ENCODE measurements at places on chromosomes 1 and 21. TPM values are rescaled to one million over a fixed set of nuclear protein-coding genes. Genes with fewer than 3 reads are reported as not detected.

Gene NFASC
- polyA plus RNA-seq = 4.7 TPM

Gene GREM2
- polyA plus RNA-seq = 2.0 TPM

Gene ARHGEF10L
- 22.5 TPM for polyA plus RNA-seq

Gene SLC1A7
- not detected for polyA plus RNA-seq

Gene AGO4
- 4.9 TPM for polyA plus RNA-seq

Gene SOX13
- polyA plus RNA-seq = 4.1 TPM

Gene SPRR5
- polyA plus RNA-seq = not detected

Gene OR2L3
- polyA plus RNA-seq = not detected

Gene LCK
- polyA plus RNA-seq = 4.1 TPM

Gene CYP2J2
- 2.7 TPM for polyA plus RNA-seq

Gene SLC44A3
- 12.0 TPM for polyA plus RNA-seq

Gene AKNAD1
- 0.37 TPM for polyA plus RNA-seq

Gene C1QTNF12
- polyA plus RNA-seq = 3.2 TPM

Gene PANK4
- polyA plus RNA-seq = 7.6 TPM

Gene REN
- polyA plus RNA-seq = 0.08 TPM

Gene KCNJ15
- polyA plus RNA-seq = 3.9 TPM

Gene ADAM30
- polyA plus RNA-seq = not detected

Gene SH2D1B
- not detected for polyA plus RNA-seq

Gene SYDE2
- polyA plus RNA-seq = 0.75 TPM

Gene SHE
- polyA plus RNA-seq = 5.2 TPM

Gene LCE1F
- not detected for polyA plus RNA-seq

Gene SYT6
- not detected for polyA plus RNA-seq

Gene ZFYVE9
- 6.7 TPM for polyA plus RNA-seq

Gene HPCA
- polyA plus RNA-seq = not detected

Gene FAM72C
- polyA plus RNA-seq = 1.0 TPM

Gene OR6N1
- not detected for polyA plus RNA-seq

Gene AIRE
- not detected for polyA plus RNA-seq

Measured in stomach (tissue), 19 donors.